Left kidney (tissue), 8 donors: ENCODE measurements at places on chromosomes 11 and 22.

GRCh38 chr11:60950024-60950423 lies 2.0 kb downstream of the SLC15A3 start:
- DNase-seq, result no peak

DNA sequence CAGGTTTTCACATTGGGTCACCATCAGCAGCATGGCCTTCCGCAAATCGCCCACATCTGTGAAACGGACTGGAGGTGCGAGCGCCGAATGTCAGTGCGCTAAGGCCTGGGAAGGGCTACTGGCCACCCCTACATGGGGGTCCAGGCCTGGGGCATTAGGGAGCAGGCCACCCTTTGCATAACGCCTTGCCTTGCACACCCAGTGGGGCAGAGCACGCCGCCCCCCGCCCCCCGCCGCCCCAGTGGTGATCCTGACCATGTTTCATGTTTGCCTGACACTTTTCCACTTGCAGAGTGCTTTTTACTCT lies 2.6 kb downstream of the GRK2 start:
- no peak for DNase-seq

DNA sequence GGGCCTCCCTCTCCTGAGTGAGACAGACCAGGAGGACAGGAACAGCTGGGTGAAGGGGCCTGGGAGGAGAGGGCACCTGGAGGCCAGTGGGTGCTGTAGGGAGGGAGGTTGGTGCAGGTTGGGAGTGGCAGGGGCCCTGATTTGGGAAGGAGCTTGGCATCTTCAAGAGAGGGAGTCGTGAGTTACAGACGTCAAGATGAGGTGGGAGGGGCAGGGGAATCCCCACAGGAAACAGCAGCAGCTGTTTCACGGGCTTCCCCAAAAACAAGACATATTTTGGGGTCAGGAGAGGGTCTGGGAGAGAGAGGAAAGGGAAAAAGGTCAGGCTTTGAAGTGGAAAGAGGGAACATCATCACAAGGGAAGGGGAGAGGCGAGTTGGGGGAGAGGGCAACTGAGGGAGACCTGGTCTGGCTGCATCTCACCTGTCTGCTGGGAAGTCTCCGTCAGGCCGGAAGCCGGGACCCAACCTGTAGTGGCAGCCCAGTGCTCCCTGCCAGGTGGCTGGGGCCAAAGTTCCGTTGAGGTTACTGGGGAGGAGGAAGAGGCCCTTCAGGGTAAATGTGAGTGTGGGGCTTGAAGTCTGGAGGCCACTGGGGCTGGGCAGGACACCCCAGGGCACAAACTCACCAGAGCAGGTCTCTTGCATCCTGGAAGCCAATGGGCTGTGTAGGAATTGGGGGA lies 4.4 kb downstream of the NAALADL1 start:
- DNase-seq, result no peak

DNA sequence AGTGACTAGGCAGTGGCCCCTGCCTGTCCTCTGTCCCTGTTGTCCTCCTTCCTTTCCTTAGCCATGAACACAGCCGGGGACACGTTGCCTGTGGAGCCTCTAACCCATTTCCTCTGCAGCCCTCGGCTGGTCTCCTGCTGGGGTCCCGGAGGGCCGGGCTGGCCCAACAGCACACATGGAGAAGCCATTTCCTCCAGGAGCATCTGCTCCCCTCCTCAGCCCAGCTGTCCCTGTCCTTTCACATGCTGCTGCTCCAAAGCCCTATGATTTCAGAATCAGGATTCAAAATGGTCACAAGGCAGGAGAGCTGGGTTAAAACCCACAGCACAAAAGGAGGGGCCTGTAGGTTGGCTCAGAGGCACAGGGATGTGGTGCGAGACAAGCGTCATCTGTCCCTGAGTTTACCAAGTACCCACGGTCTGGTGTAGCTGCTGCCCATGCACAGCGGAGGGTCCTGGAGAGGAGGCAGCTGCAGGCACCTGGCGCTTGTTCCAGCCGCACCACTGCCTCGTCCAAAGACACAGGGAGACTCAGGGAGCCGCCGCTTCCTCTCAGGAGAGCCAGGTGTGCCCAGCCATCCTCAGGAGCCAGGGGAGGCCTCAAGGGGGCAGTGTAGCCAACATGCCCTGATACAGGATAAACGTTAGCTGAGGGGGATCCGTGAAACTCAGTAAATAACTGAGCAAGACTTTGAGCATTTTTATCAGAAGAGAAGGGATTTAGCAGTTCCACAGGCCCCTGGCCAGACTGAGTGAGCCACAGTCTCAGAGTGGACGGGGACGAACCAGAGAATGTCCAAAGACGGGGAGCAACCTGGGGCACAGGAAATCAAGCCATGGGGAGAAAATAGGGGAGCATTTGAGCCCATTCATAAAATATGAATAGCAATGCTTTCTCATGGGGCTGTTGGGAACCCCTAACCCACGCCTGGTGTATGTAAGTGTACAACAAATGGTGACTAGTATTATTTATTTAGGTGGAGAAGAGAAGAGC lies 3.9 kb upstream of the VSIG10L2 start:
- peak; percentile 49 for DNase-seq

- DNase-seq, result no peak
Measured at GRCh38 chr11:134951305-134951700, 539.3 kb upstream of the B3GAT1 start.

- no peak for DNase-seq
Measured at GRCh38 chr11:122743949-122744348, 88.4 kb downstream of the UBASH3B start.

- DNase-seq, result no peak
Measured at GRCh38 chr11:124812876-124813275, 12.7 kb upstream of the MSANTD2 start.

- no peak for DNase-seq
Measured at GRCh38 chr11:35424157-35424940, 5.0 kb upstream of the SLC1A2 start.

DNA sequence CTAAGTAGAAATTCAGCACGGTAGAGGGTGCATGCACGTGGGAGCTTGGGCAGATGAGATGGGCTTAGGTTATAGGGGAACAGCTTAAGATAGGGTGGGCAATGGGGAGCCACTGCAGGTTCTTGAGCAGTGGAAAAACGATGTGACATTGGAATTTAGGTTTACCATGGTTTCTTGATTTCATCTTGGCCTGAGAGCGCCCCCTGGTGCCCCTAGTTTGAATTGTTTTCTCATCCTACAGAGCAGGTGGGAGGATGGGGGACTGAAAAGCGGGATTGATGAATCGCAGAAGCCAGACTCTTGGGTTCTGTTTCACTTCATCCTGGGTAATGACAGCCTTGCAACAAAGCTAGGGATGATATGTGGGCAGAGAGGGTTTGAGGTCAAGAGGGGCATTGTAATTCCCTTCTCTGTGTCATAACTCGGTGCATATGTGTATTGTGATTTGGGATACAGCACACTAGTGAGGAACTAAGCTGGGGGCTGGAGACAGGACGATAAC lies 6.7 kb upstream of the MCAM start:
- DNase-seq, result peak; percentile 86

DNA sequence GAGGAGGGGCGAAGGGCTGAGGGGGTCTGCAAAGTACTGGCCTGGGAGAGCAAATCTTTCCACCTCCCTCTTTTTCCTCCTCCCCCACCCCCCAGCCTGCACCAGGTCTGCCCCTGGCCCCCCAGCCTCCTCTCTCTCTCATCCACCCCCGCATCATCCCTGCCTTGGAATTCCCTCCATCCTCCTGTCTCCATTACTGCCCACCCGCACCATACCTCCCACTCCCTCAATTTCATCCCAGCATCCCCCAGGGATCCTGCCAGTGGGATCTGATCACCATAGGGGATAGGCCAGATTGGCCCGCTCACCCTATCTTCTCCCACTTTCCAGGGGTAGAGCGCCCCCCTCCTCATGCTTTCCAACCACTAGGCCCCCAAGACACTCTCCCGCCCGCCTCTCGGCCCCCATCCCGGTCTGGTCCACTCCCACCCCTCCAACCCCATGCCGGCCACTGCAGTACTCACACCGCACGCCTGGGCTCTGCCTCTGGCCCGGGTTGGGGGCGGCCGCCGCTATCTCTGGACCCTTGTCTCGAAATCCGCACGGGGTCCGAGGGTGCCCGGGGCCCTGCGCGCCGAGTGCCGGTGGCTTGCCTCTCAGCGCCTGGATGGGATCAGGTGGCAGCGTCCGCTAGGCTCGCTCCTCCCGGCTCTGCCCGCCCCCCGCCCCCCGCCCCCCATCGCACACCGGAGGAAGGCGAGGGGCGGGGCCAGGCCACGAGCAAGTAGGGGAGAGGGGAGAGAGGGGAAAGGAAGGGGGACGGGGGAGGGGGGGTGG lies at the start of gene GAL3ST3:
Gene GAL3ST3 (minus strand): TSS at position 615 of the 777 bp plus-strand sequence. CDS start 3,746 bp downstream, outside the sequence.
- no peak for DNase-seq

DNA sequence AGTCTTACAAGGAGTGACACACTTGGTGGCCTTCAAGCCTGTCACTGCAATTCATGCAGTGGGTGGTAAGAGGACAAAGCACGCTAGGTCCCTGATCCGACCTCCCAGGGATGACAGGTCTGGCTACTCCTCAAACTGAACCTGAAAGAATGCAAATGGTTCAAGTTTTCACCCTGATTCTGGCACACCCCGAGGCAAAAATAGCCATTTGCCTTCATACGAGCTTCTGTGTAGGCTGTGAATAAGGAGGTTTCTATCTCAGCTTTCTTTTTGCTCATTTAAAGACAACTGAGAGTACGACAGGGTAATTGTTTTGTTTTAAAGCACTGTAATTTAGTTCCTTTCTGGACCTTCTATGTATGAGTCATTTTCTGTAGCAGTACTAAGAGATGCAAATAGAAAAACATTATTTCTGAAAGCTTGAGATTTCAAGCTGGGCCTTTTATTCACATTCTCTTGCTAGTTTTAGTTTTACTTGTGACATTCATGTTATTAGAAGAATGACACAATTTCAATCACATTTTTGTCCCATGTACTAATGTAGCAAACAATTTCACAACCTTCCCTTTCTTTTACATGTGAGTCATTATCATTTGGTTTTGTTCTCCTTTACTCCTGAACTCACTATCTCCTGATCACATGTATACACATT lies 56.6 kb upstream of the FDX1 start:
- DNase-seq, result no peak

- DNase-seq, result no peak
Measured at GRCh38 chr11:118742304-118742703, 48.7 kb downstream of the DDX6 start.
